ENCODE measurements at places on chromosomes 6 and 20.

GRCh38 chr6:44428682-44429081, 41.2 kb downstream of the CDC5L start:
- DNase-seq = no peak

- DNase-seq = no peak
Observed at GRCh38 chr6:41967312-41968287, 26.0 kb upstream of the CCND3 start.

- no peak for DNase-seq
Observed at GRCh38 chr6:23173234-23173633, 603.9 kb downstream of the HDGFL1 start.

DNA sequence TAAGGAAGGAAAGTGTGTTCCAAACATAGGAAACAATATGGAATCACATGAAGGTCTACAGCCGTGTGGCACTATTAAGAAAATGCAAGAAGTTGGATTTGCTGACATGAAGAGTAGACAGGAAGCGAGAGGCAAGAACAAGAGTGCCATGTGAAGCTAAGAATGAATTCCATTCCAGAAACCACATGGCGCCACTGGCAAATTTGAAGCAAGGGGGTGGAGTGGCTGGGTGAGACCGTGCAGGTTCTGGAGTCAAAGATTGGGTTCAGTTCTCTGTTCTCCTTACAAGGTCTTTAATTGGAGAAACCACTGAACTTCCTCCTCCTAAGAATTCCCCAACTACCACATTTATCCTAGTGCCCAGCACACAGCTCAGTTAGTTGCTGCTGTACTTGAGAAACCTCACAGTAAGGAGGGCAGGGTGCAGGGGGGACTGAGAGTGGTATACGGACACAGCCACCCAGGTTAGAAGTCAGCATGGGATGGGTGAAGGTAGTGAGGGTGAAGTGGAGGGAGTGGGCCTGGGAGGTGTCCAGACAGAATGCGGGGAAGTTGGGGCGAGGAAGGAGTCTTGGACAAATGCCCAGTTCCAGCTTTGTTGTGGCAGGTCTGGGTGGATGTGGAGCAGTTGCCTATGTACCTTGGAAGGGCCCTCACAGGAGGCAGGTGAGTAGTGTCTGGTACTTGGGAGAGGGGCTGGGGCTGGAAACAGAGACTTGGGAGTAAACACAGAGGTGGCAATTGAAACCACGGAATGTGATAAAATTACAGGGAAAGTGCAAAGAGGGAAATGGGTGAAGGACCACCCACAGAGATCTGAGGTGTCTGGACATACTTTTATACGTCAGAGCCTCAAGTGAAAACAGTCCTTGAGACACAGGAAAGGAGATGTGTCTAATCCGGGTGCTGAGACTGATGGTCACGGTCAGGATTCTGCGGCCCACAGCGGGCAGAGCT, 14.3 kb downstream of the LYRM4 start:
- DNase-seq = no peak

DNA sequence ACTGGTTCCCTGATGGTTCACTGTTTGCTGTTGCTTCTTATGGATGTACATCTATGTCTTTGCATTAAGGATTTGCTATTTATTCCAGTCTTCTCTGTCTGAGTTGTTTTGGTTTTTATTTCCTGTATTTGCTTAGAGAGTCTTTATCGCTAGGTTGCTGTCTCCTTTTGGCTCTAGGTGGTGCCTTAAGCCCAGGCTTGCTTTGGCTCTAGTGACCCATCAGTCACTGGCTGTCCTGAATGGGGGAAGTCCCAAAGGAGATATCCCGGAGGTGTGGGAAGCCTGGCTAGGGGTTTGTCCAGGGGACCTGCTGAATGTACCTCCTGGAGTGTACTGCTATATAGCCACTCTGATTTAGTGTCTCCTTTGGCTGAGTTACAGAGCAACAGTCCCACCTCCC, 53.4 kb downstream of the MCHR2 start:
- no peak for DNase-seq

GRCh38 chr20:36744764-36745191, 1.1 kb downstream of the NDRG3 start:
- DNase-seq = no peak

GRCh38 chr6:166739117-166739975, 112.3 kb upstream of the RPS6KA2 start:
- no peak for DNase-seq

DNA sequence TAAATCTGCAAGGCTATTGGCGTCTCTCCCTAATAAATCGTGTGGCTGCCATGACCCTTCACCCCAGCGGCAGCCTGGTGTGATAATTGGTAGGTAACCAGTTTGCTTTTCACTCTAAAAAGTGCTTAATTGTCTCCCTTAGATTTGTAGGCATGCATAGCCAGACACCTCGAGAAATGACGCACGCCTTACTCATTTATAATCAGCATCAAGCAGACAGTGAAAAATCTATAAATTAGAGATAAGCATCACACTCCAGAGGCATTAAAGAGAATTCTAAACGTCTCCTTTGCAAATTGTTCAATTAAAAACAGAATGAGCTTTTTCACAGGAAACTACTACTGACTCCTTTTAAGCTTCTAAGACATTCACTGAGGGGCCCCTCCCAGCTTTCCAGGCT, 110.2 kb upstream of the RPS6KA2 start:
- DNase-seq = no peak
